ENCODE measurements at places on chromosomes 5 and 9.

DNA sequence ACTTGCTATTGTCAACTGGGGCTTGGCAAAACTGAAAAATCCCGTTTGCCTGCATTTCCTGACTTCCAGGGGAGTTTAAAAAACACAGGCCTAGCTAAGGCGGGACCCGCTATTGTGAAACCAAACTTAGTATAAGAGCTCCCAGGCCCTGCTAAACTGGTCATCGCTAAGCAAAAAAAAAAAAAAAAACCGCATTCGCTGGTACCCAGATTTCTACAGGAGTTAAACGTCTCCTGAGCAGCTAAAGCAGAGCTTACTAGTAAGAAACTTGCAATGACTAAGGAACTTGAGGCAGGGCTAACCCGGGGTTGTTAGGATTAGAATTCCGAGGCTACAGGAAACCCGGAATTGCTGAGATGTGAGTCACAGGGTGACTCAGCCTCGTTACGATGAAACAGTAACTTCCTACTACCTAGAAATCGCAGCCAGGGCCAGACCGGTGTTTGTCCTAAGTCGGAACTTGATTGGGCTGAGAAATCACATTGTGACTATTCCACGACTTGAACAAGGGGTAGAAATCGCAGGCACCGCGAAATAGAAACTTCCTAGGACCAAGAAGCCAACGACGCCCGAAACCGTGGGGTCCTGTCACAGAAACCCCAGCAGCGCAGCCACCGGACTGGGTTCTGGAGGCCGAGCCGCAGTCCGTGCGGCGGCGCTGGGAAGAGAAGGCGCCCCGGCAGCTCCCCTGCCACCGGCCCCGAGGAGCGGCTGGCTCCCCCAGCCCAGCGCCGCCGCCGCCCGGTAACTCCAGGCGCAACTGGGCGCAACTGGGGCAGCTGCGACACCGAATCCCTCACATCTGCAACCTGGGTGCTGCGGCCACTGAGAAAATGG lies 89.4 kb downstream of the ANXA2R start:
- no peak for DNase-seq

- DNase-seq, result no peak
Observed at GRCh38 chr9:136531186-136531903, 14.5 kb downstream of the NOTCH1 start.

GRCh38 chr9:116516456-116516855 lies 170.6 kb upstream of the TRIM32 start:
- no peak for DNase-seq

DNA sequence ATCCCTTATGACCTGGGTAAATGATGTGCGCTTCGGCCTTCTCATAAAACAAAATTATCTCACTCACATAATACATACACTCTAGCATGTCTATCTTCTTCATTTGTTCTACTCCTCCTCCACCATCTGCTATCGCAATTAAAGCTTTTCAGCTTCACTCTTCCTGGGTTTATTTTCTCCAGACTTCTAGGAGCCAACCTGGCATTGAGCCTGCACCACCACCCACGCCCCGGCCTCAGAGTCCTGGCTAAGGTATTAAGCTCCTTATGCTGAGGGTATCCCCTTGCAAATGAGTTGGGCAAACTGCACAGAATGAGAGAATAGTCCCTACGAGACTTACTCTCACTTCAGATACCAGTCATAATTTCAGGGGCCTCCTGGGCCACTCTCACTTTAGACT lies 236.1 kb upstream of the CDH12 start:
- DNase-seq, result no peak

- DNase-seq, result no peak
Observed at GRCh38 chr5:8923526-8923925, 622.3 kb downstream of the SEMA5A start.

DNA sequence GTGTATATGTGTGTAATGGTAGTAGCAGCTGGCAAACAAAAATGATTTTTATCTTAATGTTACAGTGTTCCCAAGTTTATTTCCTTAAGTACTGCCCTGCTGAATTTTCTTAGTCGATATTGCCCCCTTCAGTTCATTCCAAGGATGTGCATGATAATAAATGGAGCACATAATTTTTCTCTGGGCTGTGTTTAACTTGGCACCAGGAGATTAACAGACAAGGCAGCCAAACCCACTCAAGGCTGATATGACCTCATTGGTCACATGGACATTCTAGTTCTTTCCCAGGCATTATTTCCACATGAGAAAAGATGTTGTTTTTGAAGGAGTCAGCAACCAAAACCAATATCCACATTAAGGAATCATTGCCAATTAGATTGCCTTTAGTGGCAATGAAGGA lies 61.8 kb downstream of the COX7C start:
- DNase-seq, result peak; percentile 9

- peak; percentile 11 for DNase-seq
Observed at GRCh38 chr5:175658299-175659145, 651 bp downstream of the HRH2 start.

DNA sequence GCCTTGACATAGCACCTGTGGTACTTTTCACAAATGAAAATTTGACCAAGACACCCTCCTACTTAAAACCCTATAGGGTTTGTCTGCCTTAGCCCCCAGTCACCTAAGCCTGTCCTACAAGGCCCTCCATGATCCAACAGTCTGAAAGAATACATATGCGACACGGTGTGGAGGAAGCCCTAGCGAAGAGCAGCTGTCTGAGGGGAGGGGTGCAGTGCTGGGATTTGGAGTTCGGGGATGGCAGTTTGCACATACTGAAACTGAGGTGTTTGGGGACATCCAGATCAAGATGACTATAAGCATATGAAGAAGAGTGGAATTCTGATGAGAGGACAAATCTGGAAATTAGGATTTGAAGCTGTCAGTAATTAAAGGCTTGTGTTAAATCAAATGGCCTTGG lies 7.2 kb upstream of the MYORG start:
- DNase-seq, result no peak

GRCh38 chr9:120918931-120919842 lies 7.4 kb downstream of the TRAF1 start:
- no peak for DNase-seq

DNA sequence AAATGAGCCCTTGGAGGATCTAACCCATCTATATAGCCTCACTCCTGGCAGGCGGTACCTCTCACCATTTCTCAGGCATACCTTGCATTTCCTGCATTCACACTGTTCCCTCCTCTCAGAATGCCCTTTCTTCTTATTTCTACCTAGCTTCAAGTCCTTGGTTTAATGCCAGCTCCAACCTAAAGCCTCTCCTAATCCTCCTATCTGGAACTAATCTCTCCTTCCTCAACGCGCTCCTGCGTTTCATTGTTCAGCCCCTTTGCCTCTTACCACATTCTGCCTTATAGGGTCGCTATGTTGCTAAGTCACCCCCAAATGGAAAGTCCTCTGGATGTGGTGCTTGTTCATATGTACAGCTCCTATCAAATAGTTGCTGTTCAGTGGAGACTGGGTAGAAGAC lies 288.5 kb upstream of the TUT7 start:
- DNase-seq, result no peak

DNA sequence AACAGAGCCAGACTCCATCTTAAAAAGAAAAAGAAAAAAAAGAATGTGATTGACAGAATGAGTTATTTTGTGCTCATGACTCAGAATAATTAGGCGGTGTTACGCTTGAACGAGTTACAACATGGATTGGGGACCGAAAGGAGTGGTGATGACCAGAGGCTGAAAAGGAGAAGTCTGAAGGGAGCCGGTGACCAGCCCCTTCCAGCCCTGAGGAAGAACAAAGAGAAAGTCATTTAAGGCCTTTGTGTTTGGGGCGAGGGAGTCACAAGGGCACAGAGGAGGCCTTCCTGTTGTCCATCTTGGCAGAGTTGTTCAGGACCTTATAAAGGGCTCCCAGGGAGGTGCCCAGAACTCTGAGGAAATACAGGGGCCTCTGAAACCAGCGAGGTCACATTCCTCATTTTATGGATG lies 131.6 kb downstream of the GOLPH3 start:
- DNase-seq, result no peak

DNA sequence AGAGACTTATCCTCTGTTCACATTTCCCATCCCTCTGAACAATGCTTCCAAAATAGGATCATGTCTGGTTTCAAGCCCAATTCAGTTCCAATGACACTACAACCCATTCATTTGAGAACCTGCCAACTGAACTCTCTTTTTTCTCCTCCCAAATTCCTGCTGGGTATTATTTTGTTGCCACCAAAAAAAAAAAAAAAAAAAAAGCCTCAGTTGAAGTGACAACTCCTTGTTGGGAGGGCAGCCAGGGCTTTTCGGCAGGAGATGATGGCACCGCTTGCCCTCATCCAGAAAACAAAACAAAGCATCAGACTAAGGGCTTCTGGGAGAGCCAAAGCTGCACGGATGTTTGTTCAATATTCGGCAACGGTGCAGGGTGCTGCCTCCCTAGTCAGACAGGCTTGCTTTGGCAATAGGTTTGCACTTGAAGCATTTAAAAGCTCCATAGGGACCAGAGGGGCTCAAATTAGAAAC lies 30.6 kb upstream of the TRIM32 start:
- DNase-seq, result no peak

DNA sequence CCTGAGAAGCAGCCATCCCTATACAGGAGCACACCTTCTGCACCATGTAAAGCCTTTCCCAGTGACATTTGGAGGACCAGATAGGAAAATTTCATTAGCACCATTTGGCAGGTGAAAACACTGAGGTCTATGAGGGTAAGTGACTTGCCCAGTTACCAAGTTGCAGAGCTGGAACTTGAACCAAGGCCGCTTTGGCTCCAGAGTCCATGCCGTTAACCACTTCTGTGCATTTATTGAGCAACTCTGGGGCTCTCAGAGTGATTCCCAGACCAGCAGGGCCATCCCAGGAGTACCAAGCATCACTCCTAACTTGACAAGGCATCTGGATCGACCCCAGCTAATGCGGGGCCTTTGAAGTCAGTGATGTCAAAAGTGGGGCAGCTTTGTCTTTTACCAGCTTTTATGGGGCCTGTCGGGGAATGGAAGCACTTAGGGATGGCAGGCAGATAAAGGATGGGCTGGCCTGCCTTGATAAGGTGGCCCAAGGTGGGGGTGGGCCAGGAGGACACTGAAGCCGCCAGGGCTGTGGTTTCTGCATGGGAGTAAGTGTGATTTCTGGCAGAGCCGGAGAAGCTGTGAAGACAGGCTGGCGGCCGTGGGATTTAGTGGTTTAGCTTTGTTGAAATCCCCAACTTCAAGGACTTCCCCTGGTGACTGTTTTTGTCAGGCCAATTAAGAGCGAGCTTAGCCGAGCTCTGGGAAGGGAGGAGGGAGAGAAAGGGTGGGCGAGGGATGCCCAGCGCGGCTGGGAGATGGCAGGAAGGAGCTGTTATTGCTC lies 127.3 kb downstream of the MACROH2A1 start:
- DNase-seq, result no peak

- DNase-seq, result no peak
Observed at GRCh38 chr5:141902015-141902814, 21.5 kb upstream of the DELE1 start.

GRCh38 chr9:127796852-127797370 lies 5.8 kb upstream of the FPGS start:
- no peak for DNase-seq

DNA sequence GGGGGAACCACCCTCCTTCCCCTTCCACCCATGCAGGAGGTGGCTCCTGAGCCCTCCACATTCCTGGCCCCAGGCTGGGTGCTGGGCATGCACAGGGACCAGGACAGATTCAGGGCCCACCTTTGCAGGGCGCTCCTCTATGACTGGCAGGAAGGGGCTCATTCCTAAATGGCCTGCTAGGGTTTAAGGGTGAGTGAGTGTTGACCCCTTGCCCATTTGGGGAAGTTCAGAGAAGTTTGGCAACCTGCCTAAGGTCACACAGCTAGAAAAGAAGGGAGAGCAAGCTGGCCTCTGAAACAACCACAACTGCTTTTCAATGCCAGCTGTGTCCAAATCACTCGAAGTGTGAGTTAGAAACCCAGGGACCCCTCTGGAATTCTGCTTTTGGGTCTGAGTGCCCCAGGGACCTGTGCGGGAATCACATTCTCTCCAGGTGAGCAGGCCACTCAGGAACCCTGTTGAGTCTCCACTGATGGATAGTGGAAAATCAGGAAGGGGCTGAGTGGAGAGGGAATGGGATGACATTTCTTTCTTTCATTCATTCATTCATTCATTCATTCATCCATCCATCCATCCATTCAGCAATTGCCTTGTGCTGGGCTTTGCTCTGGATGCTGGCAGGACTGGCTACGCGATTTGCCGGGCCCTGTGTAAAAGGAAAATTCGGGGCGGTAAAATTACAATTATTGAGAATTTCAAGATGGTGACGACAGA lies 191.9 kb downstream of the C9orf50 start:
- no peak for DNase-seq

DNA sequence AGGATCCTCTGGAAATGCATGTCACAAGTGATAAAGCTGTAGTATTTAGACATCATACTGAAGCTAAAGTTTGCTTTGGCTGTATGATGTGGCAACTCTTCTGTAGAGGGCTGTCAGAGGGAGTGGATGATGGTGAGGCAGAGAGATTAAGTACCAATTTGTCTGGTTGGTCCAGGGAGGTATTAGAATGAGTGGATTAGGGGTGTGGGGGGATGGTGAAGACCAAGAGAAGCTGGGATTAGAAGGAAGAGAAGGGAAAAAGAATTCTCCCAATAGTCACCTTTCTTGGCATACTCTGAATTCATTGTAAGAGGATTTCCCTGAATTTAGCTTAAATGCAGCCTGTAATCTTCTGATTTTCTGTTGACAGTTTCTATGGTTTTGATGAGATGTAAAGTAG lies 3.6 kb downstream of the PCDHAC2 start:
- DNase-seq, result no peak

DNA sequence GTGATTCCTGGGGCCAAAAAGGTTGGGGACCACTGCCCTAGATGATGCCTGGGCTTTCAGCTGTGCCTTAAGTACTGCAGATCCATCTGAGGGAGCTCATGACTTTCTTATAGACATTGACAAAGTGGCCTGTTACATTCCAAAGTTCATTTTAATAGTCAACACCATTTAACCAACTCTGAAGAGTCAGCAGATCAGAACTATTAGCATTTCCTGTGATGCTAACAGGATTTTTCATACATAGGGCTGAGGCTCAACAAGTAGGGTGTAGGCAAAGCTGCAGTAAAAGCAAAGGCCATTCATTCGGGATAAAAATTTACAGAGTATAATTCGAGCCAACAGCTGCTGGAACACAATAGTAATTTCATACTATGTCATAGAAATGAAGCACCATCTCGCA lies 105.4 kb downstream of the LPAR1 start:
- no peak for DNase-seq

- no peak for DNase-seq
Observed at GRCh38 chr5:39282561-39282960, 63.2 kb upstream of the FYB1 start.

Measured in neuronal stem cell (in vitro differentiated cells).